NCI-H524 treated with DMSO at 0.1 percent for 48 hours (cell line): ENCODE measurements at places on chromosomes 1 and 21.

DNA sequence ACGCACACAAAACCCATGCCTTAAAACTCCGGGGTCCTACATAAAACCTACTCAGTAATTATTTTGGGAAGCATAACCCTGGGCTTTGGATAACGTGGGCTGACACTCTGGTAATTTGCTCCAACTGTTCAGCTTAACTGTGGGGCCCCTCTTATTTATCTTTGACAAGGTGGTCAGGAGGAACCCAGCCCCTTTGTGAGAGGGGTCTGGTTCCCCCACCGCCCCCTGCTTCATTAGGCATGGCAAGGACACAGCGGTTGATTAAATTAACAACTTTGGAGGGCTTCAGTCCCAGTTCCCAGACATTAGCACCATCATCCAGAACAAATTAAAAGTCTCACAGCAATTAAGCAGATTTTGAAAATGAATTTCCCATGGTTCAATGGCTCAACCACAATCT lies 14.7 kb downstream of the WLS start:
- no peak for DNase-seq

DNA sequence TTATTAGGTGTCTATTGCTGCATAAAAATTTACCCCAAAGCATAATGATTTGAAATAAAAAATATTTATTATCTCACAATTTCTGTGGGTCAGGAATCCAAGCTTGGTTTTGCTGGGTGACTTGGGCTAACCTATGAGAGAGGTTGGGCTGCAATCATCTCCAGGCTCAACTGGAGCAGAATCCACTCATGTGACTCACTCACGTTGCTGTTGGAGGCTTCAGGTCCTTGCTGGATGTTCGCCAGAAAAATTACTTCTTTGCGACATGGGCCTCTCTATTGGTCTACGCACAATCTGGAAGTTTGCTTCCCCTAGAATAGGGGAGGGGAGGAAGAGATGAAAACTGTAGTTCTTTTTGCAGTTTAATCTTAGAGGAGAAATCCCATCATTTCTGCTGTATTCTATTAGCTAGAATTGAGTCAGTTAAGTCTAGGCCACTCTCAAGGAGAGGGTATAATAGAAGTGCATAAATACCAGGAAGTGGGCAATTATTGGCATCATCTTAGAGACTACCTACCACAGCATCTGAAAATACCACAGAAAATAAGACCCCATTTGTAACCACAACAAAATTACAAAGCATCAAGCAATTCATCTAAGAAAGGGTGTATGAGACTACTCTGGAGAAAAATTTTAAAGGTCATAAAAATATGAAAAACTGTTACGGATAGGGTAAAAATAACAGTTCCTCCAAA lies 5.7 kb upstream of the FASLG start:
- no peak for DNase-seq

DNA sequence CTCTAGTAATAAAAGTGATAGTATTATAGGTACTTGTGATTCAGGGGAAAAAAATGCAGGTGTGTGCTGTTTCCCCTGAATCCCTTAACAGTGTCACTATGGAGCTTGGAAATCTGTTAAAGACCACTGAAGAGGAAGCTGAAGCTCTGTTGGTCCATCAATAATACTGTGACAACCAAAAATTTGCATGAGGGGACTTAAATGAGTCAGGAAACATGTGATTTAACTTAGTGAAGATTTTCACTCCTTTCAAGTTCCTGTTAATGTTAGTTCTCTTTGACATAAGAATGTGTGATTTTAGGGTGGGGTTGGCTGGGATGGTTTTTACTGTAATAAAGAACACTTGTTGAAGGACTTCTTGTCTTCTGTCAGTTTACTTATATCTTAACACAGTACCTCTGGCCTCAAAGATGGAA lies 32.0 kb downstream of the VANGL2 start:
- DNase-seq, result no peak

DNA sequence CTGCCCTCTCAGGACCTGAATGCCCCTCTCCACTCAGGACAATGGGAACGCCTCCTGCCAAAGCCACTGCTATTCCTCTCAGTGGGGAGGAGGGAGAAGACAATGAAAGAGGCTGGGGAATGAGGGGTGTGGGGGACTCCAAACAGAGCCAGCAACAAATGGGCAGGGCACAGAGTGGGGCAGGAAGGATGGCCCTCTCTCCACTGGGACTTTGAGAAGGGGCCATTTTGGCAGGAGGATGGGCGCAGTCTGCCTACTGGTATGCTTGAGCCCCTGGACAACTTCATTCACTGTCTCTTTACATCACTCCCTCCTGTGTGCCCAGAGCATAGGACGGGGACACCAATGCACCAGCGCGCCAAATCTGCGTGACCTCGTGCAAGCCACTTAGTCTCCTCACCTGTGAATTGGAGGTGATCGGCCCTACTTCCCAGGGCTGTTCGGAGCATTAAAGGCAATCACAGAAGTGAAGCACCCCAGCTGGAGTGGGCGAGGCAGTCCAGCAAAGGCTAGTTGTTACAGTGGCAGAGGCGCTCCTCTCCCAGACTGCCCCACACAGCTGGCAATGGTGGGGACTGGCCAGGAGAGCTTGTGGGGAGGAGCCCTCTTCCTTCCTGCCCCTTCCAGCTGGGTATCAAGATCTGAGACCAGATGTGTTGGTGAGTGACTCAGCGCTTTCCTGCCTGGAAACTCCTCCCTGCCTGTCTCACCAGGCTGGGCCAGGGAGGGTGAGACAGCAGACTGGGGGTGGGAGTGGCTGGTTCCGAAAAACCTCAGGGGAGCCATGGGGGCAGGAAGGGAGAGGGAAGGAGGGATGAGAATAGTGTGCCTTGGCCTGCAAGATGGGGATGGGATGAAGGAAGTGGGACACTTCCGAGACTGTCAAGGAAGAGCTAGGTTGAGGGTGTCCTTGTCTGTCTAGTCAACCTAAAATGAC lies 22.4 kb upstream of the SYNC start:
- no peak for DNase-seq

GRCh38 chr1:205666372-205667166 lies 13.7 kb downstream of the SLC45A3 start:
- no peak for DNase-seq

- DNase-seq, result no peak
Measured at GRCh38 chr1:190226006-190226405, 251.7 kb downstream of the BRINP3 start.

DNA sequence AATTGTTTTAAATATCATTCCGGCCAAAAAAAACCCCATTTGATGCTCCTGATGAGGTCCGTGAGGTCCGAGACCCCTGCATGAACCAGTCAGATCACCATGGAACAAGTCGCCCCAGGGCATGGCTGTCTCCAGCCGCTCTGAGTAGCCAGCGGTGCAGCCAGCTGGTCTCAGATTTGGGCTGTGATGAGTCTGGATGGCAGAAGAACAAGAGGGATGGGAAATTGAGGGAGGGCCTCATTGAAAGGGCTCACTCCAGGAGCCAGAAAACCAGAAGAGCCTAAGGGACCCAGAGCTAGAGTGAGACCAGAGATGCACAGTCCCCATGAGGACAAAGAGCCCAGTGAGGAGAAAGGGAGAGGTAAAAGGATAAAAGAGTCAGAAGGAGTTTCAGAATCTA lies 174.0 kb downstream of the TOMM20 start:
- no peak for DNase-seq

GRCh38 chr1:234244482-234244881 lies 128.8 kb upstream of the COA6 start:
- DNase-seq, result no peak

- no peak for DNase-seq
Measured at GRCh38 chr1:30758785-30759380, 1.3 kb upstream of the LAPTM5 start.
